HCT116 (cell line): ENCODE measurements at places on chromosomes 3 and 15.

DNA sequence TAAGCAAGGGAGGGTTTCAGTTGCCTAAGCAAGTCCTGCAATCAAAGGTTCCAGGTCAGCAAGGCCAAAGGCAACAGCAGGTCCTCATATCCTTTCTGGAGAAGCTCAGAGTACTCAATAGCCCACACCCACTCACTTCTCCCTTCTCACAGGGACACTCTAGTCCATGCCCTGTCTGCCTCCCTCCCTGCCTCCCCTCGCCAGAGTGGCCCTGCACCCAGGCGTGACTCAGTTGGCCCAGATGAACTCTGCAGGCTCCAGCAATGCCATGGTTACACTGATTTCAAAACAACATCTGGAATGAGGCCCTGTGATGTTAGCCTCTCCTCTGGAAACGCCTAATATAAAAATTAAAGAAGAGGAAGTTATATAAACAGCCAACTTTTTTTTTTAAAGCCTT lies 32.9 kb downstream of the IL16 start:
- no peak for DNase-seq

GRCh38 chr15:84151205-84151931 lies 84.2 kb upstream of the GOLGA6L4 start:
- no peak for DNase-seq

- DNase-seq = peak; percentile 24
Measured at GRCh38 chr3:46892285-46893145, 15.0 kb downstream of the PTH1R start.

- DNase-seq = no peak
Measured at GRCh38 chr3:187919544-187919943, 174.3 kb upstream of the BCL6 start.

GRCh38 chr3:135040321-135041240 lies 245.5 kb downstream of the EPHB1 start:
- no peak for DNase-seq
